ENCODE measurements at places on chromosomes 4 and X.

DNA sequence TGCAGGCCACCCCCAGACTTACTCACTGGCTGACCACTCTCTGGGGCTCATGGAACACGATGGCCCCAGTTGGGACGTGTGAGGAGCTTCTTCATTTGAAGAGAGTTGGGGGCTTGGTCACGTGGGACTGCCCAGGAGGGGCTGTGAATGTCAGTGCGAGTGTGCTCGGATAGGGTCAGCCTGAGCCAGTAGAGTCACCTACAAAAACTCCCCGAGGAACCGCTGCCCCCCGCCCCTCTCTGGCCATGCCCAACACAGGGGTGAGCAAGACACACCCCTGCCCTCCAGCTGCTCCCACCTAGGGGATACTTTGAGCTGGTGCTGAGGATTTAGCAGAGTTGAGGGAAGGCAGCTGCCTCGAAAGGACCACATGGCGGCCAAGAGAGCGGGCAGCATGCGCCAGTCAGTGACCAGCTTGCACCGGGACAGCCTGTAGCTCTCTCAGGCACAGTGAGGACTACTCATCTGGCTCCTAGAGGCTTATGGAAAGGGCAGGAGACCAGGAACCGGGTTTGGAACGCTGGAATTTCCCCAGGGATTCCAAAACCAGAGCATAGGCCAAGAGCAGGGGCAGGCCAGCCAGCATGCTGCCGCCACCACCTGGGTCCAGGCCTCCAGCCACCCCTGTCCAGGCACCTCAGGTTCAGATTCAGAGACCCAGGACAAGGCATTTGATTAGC lies 8.4 kb downstream of the PNMA6E start:
- DNase-seq, result no peak

DNA sequence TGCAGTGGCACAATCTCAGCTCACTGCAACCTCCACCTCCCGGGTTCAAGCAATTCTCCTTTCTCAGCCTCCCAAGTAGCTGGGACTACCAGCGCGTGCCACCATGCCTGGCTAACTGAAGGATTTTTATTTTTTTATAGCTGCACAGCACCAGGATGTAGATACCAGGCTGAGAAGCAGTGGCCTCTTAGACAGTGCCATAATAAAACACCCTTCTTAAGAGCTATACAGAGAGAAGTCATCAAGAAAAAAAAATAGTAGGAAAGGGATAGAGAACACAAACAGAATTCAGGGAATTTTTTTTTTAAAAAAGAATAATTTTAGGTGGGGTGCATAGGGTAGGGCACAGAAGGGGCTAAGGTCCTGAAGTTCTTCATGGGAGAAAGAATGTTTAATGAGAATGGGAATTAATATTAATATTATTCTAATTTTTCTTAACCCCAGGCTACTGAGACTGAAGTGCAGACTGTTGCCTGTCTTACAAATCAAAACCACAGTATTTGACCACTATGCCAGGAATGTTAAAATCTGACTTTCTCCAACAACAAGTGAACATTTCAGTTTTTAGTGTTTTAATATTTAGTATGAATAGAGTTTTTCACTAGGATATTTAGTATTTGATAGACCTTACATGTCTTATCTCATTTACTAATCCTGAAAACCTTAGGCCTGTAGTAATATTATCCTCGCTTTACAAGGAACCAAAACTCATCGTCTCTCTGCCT lies 146.7 kb downstream of the KCNIP4 start:
- no peak for DNase-seq

- no peak for DNase-seq
Measured at GRCh38 chrX:79728421-79728820, 286.1 kb upstream of the TBX22 start.

GRCh38 chrX:10233696-10234095 lies 76.9 kb downstream of the CLCN4 start:
- DNase-seq, result no peak

DNA sequence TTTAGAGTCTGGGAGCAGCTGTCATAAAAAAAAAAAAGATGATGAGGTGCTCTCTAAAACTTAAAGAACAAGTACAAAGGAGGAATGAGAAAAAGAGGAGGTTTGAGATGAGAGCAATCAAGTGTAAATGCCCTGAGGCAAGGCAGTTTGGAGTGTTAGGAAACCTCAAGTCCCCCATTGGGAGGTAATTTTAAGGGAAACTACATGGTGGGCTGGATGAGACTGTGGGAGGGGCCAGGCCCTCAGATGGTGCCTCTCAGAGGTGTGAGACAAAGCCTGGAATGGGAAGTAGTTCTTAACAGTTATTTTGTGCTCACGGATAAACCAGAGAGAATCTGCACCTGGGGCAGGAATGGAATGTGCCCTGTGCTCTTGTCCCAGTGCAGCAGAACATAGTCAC lies 1.9 kb upstream of the MAGEB3 start:
- DNase-seq, result no peak

DNA sequence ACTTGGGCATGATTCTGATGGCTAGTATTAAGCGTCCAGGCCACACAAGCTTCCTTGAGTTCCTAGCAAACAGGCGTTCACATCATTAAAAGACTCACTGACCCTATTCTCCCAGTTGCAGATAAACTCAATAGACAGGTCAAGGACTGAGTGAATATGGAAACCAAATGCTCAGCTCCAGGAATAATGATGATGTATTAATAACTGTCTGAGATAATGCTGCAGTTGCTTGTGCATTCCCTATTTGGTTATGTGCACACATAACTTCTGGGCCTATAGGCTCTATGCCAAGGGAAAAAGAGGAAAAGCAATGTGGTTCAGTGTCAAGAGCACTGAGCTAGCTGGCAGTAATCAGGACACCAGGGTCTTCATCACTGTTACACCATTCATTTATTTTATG lies 3.5 kb downstream of the RAB9B start:
- DNase-seq, result no peak

- no peak for DNase-seq
Measured at GRCh38 chrX:54093159-54093558, 48.9 kb upstream of the PHF8 start.

Measured in T-helper 17 cell (primary cell).